A172 (cell line): ENCODE measurements at places on chromosomes 2 and 18. TPM values are rescaled to one million over a fixed set of nuclear protein-coding genes. Genes with fewer than 3 reads are reported as not detected.

EHBP1 gene
- total RNA-seq: 40.5 and 47.2 TPM in 2 replicates

GRCh38 chr2:88642278-88642677, 15.0 kb upstream of the EIF2AK3 start:
- DNase-seq: no peak

- no peak for DNase-seq
These were observed 247.6 kb upstream of the TNP1 start for GRCh38 chr2:217107480-217107879.

GRCh38 chr2:164969909-164970690, 14.8 kb upstream of the SLC38A11 start:
- no peak for DNase-seq

DNA sequence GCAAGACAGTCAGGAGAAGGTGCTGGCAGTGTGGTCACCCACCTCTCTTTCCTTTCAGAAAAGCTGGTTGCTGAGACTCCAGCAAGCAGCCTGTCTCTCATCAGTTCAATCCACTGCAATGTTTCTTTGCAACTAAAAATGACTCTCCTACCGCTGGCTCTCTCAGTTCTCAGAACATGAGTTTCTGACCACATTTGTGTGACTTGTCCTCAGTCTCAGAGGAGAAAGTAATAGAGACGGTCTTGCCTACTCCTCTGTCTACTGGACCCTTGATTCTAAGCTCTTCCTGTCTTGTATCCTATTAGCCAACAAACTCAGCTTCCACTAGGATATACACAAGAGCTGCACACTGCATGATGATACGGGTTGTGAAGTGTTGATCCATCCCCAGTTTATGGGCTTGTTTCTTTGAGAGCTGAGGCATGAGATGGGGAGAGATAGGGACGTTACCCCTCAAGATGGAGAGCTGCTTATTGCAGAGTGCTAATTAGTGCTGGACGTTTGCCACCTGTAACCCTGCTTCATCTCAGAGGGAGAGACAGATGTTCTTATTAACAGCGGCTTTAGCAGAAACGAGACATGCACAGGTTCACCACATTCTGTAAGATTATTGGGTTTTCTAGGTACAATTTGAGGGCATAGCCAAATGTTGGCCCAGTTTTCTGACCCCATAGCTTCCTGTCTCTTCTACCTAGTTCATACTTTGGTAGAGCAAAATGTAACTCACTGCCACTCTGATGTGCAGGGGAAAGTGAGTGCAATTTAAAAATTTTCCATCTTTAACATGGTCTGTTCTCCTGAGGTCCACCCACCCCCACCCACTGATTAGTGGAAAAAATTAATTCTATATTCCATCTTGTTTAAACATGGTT, 32.4 kb upstream of the YWHAQ start:
- no peak for DNase-seq

GRCh38 chr2:128455721-128456050, 137.0 kb upstream of the HS6ST1 start:
- DNase-seq: no peak

B3GNT7 gene
- 0.17 TPM in 1 of 2 replicates, not detected in the other for total RNA-seq

DNA sequence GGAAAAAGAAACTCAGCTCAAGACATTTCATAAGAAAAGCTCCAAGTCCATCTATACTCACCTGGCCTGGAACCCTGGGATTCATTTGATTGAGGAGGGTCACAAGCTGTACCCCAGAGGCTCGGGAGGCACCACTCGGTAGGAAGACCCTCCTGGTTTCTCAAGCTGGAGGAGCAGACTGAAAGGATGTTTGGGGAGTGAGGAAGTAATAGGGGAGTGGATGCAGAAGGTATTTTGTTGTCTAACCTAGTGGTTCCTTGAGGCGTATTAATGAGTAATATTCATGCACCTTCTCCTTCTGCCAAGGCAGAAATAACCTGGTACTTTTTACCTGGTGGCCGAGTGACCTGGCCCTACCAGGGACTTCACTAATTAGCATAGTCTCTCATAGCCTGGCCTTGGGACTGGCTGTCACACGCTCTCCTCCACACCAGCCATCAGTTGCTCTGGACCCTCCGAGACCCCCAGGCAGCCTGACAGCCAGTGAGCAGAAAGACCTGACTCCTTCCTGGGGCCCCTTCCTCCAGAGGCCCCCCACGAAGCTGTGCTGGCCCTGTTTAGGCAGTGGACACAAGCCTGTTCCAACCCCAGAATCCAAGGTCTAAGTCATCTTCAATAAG, 161.4 kb downstream of the BCL2 start:
- DNase-seq: no peak

- DNase-seq: peak; percentile 88
These were observed 71.0 kb downstream of the ARL4C start for GRCh38 chr2:234425639-234426603.

DNA sequence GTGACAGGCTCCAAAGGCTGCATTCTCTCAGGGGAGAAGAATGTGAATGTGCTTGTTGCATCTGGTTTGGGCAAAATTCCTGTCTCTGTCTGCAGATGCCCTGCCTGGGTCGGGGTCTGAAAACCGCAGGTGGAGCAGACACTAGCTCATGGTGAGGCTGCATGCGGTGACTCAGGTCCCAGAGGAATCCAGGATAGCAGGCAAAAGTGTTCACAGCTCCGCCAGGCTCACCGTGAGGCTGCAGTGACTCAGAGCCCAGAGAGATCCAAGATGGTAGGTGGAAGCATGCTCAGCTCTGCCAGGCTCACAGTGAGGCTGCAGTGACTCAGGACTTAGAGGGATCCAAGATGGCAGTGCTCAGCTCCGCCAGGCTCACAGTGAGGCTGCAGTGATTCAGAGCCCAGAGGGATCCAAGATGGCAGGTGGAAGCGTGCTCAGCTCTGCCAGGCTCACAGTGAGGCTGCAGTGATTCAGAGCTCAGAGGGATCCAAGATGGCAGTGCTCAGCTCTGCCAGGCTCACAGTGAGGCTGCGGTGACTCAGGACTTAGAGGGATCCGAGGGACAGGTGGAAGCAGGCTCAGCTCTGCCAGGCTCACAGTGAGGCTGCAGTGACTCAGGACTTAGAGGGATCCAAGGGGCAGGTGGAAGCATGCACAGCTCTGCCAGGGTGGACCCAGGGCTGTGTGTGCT, 200.5 kb downstream of the ACKR3 start:
- peak; percentile 99 for DNase-seq

DNA sequence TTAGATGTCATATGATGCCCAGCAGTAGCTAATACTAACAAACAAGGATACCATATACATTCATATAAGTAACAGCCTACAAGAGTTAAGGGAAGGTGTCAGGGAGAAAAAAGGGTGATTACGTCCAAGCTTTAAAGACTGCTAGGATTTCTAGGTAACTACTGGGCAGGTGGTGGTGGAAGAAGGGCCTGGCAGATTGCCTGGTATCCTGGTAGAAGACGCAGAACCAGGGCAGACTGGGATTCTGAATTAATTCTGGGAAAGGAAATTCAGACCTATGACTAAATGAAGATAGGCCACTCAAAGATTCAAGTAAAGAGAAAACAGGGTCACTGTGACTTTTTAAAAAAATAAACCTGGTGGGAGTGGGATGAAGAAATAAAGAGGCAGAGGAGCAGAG, 31.9 kb downstream of the NDUFA10 start:
- DNase-seq: no peak

NT5C1B gene
- not detected in 2 replicates for total RNA-seq

GRCh38 chr18:22691946-22692710, 241.0 kb upstream of the RBBP8 start:
- DNase-seq: no peak

DNA sequence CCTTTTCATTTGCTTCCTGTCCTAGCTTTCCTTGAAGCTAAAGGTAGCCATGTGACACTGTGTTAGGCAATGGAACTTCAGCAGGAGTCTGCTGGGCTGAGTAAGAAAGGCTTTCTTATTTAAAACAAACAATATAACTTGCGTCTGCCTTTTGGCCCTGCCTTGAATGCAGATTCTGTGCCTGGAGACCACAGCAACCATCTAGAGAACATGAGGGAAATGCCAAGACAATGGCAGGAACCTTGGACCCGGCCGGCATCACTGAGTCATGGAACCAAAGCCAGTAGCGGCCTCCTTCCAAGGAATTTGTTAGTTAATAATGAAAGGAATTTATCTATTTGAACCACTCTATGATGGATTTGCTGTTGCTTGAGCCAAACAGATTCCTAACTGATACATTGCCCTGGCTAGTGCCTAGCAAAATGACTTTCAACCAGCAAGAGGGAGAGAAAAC, 207.5 kb upstream of the EPHA4 start:
- peak; percentile 35 for DNase-seq

- peak; percentile 74 for DNase-seq
These were observed 75.2 kb upstream of the C2orf15 start for GRCh38 chr2:99066075-99066958.

CYBRD1 gene
- total RNA-seq: 159 and 186 TPM in 2 replicates

DNA sequence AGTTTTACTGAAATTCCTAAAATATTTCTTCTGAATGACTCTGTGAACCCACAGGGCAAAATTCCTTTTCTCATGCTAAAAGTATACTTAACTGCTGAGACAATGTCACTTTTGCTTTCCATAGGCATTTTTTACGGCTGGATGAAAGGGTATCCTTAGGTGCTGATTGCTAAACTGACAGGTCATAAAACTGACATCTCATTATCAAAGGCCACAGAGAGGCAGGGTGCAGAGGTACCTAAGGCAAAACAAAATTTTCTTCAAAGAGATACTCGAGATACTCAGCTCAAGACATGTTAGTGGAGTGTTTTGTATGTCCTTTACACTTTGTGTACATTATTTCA, 62.0 kb upstream of the WDR75 start:
- peak; percentile 87 for DNase-seq

LYPD6B gene
- total RNA-seq: 0.38 TPM in 1 of 2 replicates, not detected in the other

GRCh38 chr2:127107622-127107999, 657 bp upstream of the BIN1 start:
- no peak for DNase-seq
